ENCODE measurements at places on chromosomes 6 and 20.

DNA sequence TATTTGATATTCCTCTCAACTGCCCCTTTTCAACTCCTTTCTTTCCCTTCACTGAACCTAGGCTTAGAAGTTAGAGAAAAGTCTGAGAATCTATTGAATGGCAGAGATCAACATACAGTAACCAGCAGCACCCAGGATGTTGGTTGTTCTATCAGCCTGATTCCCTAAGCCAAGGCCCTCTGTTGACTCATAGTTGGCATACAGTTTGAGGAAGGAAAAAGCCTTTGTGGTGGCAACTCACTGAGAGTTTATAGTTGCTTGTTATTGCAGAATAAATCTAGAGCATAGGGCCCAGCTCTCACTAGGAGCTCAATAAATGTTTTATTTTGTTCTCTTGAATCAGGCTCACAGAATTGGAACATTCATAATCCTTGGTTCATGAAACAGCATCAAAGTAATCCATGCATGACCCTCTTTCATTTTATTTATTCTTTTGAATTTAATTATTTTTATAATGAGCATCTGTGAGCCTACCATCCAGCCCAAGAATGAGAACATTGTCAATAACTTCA is 119.1 kb upstream of the ADGRF1 start:
- DNase-seq = no peak

- no peak for DNase-seq
Measured at GRCh38 chr6:169246445-169246844, 7.2 kb downstream of the THBS2 start.

GRCh38 chr6:30615958-30616810 is 859 bp downstream of the PPP1R10 start:
- DNase-seq = no peak

DNA sequence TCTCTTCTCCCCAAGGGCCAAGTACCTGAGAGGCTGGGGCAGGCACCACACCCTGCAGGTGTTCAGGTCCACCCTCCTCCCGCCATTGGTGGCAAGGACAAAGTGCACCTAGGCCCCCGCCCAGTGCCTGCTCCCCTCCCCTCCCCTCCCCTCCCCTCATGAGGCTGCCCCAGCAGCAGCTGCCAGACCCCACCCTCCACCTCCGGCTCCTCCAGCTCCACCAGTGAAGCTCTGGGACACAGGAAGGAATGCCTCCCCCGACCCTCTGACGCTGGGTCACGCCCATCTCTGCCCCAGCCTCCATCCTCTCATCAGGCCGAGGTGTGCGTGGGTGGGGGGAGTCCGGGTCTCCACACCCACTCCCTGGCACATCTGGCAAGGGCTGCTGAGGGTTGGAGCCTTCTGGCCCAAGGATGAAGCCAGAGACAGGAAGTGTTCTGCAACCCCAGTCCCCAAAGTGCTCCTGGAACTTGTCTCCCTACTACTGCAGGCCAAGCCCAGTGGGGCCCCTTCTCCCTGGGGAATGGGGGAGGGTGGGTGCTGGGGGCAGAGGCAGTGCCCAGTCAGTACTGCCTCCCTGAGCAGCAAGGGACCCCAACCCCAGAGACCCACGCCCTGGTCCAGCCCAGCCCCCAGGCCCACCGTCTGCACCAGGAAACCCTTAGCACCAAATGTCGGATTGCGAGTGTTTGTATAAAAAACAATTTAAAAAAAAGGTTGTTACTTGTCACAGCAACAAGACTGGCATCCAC is 1.6 kb upstream of the UCKL1 start:
- no peak for DNase-seq

GRCh38 chr20:18164356-18164755 is 26.7 kb downstream of the KAT14 start:
- no peak for DNase-seq

Data from stimulated activated CD8-positive, alpha-beta memory T cell treated with anti-CD3 and anti-CD28 coated beads, Interleukin-15, amount 100 ng/mL, for 1 hour (primary cell).